ENCODE measurements at places on chromosomes 7 and 10.

DNA sequence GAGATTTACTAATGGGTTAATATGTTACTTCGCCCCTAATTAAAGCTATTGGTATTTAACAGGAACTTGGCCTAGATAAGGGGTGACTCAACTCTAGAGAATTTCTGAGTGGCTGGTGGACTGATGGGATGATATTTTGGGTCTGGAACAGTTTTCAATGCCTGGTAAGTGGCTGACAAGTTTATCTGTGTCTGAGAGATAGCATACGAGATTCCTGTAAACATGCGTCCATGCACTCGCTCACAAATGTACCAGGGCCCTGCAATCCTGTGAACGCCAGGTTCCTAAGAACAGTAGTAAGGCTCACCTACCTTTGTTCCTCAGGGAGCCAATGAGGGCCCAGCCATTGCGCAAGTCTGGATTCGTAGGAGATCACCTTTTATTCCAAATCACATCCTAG is 683.8 kb upstream of the ANKRD30A start:
- DNase-seq = no peak
- H3K27me3 ChIP-seq = no peaks in the 10 kb centered on the region
- no peaks in the 10 kb centered on the region for H3K36me3 ChIP-seq
- H3K4me1 ChIP-seq = no peaks in the 10 kb centered on the region
- H3K27ac ChIP-seq = no peak overlapping the region
- H3K4me3 ChIP-seq = no peak overlapping the region

DNA sequence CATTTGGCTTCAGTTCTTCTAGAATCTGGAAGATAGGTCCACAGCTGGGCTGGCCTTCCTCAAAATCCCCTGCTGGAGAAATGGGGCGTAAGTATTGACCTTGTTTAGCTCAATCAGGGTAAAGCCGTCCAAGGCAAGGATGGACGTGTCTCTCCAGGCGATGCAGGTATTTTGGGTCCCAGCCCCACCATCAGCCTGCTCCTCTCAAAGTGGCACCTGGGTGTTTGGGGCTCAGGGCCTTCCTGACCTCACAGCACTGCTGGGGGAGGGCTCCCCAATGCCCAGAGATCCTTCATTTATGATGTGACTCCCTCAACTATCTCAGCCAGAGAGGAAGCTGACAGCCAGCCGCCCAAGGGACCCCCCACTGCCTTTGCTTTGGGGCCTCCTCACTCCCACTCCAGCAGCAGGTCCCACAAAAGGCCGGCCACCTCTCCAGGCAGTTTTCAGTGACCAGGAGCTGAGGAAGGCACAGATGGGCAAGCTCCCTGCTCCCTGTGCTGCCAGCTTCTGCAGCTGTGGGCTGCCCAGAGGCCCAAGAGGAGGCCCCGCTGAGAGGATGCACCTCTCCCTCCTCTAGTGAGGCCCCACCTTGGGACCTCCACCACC is 140.0 kb upstream of the TCERG1L start:
- no peak overlapping the region for H3K27ac ChIP-seq
- no peaks in the 10 kb centered on the region for H3K36me3 ChIP-seq
- no peak for DNase-seq
- peaks cover 7% of the 10 kb centered on the region for H3K27me3 ChIP-seq

GRCh38 chr10:97914837-97915211 is 65.2 kb downstream of the GOLGA7B start:
- no peak overlapping the region for H3K27ac ChIP-seq
- H3K27me3 ChIP-seq = peaks cover 18% of the 10 kb centered on the region
- peak; percentile 76 for DNase-seq
- H3K36me3 ChIP-seq = no peaks in the 10 kb centered on the region

DNA sequence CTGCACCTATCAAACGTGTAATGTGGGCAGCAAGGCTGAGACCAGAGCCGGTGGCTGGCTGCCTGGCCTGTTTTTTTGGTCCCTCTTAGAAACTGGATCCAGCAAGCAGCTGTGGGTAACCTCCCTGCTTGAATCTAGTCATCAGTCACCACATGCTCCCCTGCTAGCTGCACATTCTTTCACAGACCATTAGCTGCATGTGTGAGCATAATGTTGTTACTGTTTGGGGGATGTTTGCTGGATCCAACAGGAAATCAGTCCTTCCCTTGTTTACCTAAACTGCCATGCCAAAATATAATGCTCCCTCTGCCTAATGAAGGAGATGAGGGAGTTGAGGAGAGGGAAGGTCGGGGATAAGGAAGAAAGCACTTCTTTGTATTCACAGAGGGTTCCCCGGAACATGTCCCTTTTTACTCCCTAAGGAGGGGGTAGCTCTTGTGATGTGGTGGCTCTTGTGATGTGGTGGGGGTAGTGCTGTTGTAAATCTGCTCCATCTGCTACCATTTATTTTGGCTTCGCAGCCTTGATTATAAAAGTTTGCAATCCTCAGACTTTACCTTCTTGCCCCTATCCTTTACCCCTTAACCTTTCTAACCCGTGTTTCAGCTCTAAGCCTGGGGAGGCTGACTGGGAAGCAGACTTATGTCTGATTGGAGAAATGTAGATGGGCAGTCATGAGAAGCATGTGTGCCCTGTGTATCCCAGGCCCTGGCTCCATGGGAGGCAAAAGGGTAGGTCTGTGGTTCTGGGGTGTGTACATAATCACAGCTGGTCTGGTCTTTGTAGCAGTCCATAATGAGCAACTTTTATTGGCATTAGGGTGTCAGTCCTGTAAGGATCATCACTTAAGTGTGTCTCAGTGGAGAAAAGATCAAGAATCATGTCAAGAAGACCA is 20.8 kb downstream of the LOXL4 start:
- no peak overlapping the region for H3K4me3 ChIP-seq
- no peaks in the 10 kb centered on the region for H3K4me1 ChIP-seq
- no peak overlapping the region for H3K27ac ChIP-seq
- no peak for DNase-seq

DNA sequence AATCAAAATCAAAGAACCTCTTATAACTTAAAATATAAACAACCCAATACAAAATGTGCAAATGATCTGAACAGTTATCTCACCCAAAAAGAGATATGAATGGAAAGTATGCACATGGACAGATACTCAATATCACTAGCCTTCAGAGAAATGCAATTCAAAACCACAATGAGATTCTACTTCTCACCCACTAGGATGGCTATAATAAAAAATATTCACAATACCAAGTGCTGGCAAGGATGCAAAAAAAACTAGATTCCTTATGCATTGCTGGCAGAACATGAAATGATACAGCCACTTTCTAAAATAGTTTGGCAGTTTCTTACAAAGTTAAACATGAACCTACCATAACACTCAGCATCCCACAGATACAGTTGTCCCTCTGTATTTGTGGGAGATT is 130.1 kb upstream of the LRRN3 start:
- no peaks in the 10 kb centered on the region for H3K27me3 ChIP-seq
- no peak overlapping the region for H3K27ac ChIP-seq
- H3K4me1 ChIP-seq = no peaks in the 10 kb centered on the region
- H3K4me3 ChIP-seq = no peak overlapping the region

- H3K4me1 ChIP-seq = peaks cover 12% of the 10 kb centered on the region
These were observed 2.3 kb upstream of the PCGF6 start for GRCh38 chr10:103353281-103353680.

DNA sequence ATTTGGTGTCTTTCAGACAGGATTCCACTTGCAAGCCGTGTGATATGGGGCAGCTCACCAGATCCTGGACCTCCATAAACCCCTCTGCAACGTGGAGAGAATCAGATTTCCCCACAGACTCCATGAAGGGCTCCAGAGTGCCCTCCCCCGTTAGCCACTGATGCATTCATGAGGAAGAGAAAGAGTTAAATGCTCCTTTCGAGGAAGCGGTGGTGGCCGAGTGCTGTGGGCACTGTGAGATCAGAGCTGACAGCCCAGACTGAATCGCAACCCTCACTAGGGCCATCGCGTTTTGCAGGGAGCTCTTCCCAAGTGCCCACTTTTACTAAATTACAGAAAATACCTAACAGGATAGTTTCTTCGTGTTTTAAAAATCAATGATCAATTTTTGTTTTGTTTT is 226.3 kb upstream of the ZNF32 start:
- H3K4me1 ChIP-seq = no peaks in the 10 kb centered on the region
- DNase-seq = no peak
- H3K27me3 ChIP-seq = no peaks in the 10 kb centered on the region
- no peak overlapping the region for H3K27ac ChIP-seq

DNA sequence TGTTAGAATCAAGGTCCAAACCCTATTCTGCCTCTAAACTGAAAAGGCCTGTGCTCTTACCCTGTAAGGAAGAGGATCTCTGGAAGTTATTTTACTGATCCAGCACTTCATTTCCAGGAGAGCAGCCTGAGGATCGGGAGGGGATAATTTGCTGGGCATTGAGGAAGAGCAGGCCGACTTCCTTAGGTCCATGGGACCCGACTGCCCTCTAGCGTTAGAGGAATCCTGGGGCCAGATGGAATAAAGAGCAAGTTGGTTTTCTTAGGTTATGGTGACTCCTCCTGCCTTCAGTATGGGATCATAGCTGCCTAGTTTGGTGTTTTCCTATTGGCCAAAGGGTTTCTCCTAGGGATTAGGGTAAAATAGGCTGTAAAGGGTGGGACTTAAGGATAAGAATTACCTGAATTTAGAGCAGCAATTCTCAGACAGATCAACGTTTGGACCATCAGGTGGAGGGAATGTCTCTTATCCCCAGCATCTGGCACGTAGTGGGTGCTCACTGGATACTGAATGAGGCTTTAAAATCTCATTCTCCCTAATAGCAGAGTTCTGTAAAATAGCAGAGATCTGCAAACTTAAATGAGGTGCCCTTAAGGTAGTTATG is 40.0 kb upstream of the SORBS1 start:
- peaks cover 5% of the 10 kb centered on the region for H3K36me3 ChIP-seq
- peak; percentile 47 for DNase-seq
- H3K4me1 ChIP-seq = no peaks in the 10 kb centered on the region
- H3K27me3 ChIP-seq = peaks cover 6% of the 10 kb centered on the region
- H3K27ac ChIP-seq = no peak overlapping the region

DNA sequence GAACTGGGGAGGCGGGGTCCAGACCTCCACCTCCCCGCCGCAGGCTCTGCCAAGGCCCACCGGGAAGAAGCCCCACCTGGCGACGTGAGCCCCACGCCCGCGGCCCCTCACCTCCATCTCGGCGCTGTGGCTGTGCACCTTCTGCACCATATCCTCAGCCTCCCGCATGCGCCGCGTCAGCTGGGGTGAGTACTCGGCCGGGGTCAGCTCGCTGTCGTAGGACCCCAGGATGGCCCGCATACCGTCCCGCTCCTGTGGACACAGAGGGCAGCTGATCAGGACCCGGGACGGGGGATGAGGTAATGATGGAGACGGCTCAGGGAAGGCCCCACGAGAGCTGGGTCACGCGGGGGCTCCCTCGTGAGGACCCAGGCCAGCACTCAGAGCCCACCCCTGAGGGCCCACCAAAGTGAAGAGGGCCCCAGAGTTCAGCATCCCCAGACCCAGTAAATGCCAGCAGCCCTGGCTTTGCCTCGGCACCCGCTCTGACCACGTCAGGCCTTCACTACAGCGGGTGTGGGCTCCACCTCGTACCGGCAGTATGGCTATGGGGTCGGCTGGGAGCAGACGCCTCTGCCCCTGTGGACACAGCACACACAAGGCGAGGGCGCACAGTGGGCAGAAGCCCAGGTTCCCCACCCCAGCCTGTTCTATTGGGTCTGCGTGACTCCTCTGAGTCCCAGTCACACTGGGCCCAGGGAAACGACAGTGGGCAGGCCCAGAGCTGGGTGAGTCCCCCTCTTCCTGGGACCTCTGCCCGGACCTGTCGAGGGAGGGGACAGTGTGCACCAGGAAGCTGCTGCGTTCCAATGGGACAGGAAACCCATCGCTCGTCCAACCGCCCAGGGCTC is 218.1 kb downstream of the MAD1L1 start:
- no peak overlapping the region for H3K4me3 ChIP-seq
- H3K27me3 ChIP-seq = no peaks in the 10 kb centered on the region
- DNase-seq = no peak
- no peaks in the 10 kb centered on the region for H3K36me3 ChIP-seq
- H3K27ac ChIP-seq = no peak overlapping the region

DNA sequence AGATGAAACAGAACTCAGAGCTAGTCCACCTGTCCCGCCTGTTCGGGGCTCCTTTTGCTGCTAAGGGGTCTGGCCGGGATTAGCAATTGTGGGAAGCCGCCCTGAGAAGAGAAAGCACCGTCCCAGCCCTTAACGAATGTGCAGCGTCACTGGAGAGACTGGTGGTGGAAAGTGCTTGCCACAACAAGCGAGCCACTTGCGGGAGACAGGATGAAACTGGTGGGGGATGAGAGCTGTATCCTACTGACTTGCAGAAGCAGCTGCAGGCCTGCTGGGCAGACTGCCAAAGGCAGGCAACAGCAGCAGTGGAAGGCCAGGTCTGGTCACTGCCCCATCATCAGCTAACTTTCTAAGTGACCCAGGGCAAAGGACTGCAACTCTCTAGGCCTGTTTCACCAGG is 95.4 kb downstream of the FAM53B start:
- peaks cover 36% of the 10 kb centered on the region for H3K36me3 ChIP-seq
- H3K4me1 ChIP-seq = peaks cover 89% of the 10 kb centered on the region
- peak; percentile 75 for DNase-seq

GRCh38 chr7:111103678-111104274 is 12.8 kb downstream of the LRRN3 start:
- H3K27ac ChIP-seq = no peak overlapping the region
- no peak for DNase-seq
- H3K4me3 ChIP-seq = no peak overlapping the region
- H3K4me1 ChIP-seq = peaks cover 9% of the 10 kb centered on the region
- no peaks in the 10 kb centered on the region for H3K27me3 ChIP-seq
- H3K36me3 ChIP-seq = peaks cover 19% of the 10 kb centered on the region

DNA sequence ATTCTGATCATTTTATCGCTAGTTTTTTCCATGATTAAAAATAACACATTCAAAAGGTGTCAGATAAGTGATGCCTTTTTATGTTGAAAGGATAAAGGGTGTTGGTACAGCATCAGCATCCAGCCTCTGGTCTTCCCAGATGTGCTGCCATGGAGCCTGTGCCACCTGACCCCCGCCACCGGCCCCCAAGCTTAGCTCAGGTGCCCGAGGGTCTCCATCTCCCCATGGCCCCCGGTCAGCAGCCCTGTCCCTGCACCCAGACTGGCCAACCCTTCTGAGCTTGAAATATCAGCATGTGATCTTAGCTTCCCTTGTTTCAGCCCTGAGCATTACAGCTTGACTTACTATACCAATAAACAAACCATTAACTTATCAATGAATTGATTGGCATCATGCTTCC is 24.6 kb downstream of the PFKP start:
- peak overlapping the region; percentile 89 for H3K27ac ChIP-seq
- H3K36me3 ChIP-seq = peaks cover 53% of the 10 kb centered on the region
- DNase-seq = no peak
- H3K27me3 ChIP-seq = no peaks in the 10 kb centered on the region

DNA sequence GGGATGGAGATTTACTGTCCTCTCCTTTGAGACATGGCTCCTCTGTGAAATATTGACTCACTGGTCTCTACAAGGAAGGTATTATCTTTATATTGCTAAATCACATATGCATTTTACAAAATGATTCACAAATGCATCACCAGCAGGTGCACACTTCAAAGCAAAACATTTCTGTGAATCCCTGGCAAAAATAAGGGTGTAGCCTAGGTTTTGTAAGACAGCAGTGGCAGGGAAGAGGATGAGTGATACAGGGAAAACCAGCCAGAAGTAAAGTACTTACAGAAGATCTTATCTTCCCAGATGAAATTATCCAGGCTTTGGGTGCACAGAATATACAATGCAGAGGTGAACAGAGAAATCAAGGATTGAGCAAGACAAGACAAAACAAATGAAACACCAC is 1094.6 kb downstream of the GATA3 start:
- H3K36me3 ChIP-seq = no peaks in the 10 kb centered on the region
- DNase-seq = no peak
- no peaks in the 10 kb centered on the region for H3K4me1 ChIP-seq
- no peak overlapping the region for H3K27ac ChIP-seq
- no peak overlapping the region for H3K4me3 ChIP-seq

GRCh38 chr7:99027241-99027640 is 116.7 kb downstream of the SMURF1 start:
- DNase-seq = no peak
- peaks cover 43% of the 10 kb centered on the region for H3K36me3 ChIP-seq
- no peaks in the 10 kb centered on the region for H3K27me3 ChIP-seq
- H3K4me1 ChIP-seq = peaks cover 1% of the 10 kb centered on the region
- no peak overlapping the region for H3K27ac ChIP-seq

Data from activated CD4-positive, alpha-beta memory T cell treated with anti-CD3 and anti-CD28 coated beads, Interleukin-2, amount 10 ng/mL, durations not matched to agents 7 days and 5 days (primary cell).